Stimulated activated CD4-positive, alpha-beta T cell treated with anti-CD3 and anti-CD28 coated beads, Interleukin-1b, Interleukin-23, amount 100 ng/mL, for 1 hour (primary cell): ENCODE measurements at places on chromosomes 3 and 15.

DNA sequence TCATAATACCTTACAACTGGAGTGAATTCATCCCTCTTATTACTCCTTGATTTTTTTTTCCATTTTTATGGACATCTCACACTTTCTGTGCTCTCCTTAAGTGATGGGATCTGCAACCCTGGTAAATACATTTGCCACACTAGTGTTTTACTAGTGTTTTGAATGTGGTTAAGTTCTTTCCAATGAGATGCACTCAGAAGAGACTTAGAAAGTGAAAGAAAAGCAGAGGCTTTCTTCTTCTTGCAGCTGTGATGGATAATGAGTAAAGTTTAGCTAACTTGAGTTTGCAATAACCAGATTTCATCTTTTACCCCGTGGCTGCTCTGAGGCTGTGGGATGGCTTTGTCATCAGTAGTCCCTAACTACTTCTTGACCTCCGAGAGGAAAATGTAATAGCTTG, 1248.4 kb downstream of the NSUN3 start:
- DNase-seq, result no peak

GRCh38 chr3:15453501-15453900, 26.1 kb downstream of the EAF1 start:
- DNase-seq, result no peak

- no peak for DNase-seq
Measured at GRCh38 chr3:120170223-120170622, 76.0 kb upstream of the GSK3B start.

GRCh38 chr3:194781617-194782016, 95.9 kb downstream of the FAM43A start:
- no peak for DNase-seq

GRCh38 chr15:31237043-31237324, 89.7 kb upstream of the KLF13 start:
- DNase-seq, result no peak

DNA sequence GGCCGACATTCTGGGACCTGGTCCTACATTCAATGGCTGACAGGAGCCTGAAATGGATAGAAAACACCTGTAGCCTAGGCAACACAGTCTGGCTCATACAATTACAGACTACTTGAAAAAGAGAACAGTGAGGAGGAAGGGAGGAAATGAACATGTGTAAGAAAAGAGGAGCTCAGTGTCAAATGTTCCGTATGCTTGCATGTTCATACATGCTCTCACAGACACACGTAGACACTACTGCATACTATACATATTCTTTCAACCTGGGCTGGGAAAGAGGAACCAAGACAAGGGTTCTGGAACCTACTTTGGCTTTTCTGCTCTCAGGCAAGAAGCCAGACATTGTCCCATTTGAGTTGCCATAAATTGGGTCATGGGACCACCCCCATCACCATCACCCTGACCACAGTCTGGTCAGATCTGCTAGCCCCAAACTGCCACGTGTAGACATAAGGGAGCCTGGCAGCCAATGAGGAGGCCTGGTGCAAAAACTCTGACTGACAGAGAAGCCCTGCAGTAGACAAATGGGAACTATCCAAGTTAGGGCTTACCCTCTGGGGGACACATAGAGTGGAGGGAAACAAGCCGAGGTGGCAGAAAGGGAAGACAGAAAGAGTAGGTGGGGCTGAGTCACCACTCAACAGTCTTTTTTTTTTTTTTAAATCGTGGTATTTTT, 310.0 kb downstream of the SHQ1 start:
- no peak for DNase-seq
